ENCODE measurements at places on chromosomes 4 and X. TPM values are rescaled to one million over a fixed set of nuclear protein-coding genes. Genes with fewer than 3 reads are reported as not detected.

The CT55 gene
- total RNA-seq = not detected

The TMPRSS11B gene
- total RNA-seq = not detected

DNA sequence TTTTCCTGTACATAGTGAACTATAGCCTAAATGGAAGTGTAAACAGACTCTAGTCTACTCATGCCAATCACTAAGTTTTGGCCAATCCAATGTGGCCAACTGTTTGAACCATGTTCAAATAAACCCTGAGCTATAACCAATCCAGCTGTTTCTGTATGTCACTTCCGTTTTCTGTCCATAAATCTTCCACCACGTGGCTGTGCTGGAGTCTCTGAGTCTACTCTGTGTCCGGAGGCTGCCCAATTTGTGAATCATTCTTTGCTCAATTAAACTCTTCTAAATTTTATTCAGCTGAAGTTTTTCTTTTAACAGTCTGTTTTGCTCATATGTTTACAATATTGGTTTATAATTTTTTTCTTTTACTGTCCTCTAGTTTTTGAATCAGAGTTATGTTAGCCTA is 112.3 kb upstream of the BANK1 start:
- DNase-seq = no peak

DNA sequence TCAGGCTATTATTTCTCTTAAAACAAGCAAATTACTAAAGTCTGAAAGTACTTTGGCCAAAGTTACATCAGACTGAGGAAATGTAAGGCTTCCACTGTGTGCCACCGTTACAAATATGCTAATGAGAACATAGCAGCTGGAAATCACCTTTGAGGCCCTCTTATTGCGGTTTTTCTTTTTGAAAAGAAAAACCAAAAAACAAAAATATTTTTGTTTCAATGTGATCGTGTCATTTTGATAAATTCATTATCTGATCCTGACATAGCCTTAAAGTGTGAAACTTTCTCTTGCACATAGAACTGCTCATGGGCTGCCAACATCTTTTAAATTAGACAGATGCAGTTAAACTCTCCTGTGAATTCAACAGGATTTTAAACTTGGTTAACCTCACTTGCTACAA is 2.8 kb upstream of the TIFA start:
- no peak for DNase-seq

GRCh38 chr4:13893211-13893610 is 265.7 kb upstream of the BOD1L1 start:
- no peak for DNase-seq

DNA sequence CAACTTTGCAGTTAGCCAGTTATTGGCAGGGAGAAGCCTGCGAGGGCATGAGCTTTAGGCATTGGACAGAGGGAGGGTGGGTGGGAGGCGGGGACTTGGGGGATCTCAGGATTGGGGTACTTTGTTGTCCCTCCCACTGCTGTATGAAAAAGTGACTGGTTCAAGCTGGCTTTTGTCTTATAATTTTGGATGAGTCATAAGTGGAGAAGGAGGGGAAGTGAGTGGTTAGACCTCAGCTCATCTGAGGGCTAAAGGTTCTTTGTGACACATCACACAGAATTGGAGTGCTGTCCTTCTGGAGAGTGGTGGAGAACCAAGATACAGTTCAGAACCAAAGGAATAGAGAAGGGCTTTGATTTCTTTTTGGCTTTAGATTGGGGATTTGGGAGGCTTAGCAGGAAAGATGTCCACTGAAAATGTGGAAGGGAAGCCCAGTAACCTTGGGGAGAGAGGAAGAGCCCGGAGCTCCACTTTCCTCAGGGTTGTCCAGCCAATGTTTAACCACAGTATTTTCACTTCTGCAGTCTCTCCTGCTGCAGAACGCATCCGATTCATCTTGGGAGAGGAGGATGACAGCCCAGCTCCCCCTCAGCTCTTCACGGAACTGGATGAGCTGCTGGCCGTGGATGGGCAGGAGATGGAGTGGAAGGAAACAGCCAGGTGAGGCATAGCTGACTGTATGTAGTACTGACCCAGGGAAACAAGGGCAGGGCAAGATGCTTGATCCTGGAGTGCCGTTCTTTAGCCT is at the start of gene SLC4A4:
Gene SLC4A4, plus strand, starts transcription at position 175 of the 748 bp plus-strand sequence.
- no peak for DNase-seq

- DNase-seq = no peak
Observed at GRCh38 chrX:106670631-106671030, 55.9 kb upstream of the RNF128 start.

DNA sequence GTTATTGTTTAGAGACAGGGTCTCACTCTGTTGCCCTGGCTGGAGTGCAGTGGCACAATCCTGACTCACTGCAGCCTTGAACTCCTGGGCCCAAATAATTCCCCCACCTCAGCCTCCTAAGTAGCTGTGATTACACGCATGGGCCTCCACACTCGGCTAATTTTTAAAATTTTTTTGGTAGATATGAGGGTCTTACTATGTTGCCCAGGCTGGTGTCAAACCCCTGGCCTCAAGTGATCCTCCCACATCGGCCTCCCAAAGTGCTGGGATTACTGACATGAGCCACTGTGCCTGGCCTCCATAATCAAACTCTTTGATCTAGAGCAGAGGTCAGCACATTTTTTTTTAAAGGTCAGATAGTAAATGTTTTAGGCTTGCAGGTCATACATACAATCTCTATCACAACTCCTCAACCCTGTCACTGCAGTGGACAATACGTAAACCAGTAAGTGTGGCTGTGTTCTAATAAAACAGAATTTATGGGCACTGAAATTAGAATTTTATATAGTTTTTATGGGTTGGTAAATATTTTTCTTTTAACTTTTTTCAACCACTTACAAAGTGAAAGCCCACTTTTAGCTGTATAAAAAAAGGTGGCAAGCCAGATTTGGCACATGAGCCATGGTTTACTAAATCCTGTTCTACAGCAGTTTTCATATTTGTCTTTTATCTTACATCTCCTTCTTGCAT is 105.1 kb upstream of the RAPGEF2 start:
- no peak for DNase-seq

- DNase-seq = no peak
Observed at GRCh38 chr4:6290769-6291547, 21.3 kb downstream of the WFS1 start.
